H7 (cell line): ENCODE measurements at places on chromosomes 16 and 17.

- no peak for DNase-seq
These were observed 25.4 kb downstream of the CRAMP1 start for GRCh38 chr16:1637526-1637925.

DNA sequence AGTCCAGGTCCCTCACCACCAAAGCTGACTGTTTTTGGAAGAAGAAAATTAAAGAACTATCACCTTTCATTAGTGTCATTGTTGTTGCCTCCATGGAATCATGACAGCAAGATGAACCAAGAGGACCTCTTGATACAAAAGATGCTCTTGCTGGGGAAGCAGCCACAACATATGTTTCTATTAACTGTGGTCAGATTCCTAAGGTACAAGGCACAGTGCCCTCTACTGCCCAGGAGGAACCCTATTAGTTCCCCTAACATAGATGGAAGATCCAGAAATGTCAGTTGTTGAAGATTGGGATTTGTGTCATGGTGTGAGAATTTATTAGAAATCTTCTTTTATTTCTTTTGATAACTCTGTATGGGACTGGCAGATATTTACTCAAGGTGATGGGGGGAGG is 188.2 kb upstream of the ANKFN1 start:
- DNase-seq, result no peak

DNA sequence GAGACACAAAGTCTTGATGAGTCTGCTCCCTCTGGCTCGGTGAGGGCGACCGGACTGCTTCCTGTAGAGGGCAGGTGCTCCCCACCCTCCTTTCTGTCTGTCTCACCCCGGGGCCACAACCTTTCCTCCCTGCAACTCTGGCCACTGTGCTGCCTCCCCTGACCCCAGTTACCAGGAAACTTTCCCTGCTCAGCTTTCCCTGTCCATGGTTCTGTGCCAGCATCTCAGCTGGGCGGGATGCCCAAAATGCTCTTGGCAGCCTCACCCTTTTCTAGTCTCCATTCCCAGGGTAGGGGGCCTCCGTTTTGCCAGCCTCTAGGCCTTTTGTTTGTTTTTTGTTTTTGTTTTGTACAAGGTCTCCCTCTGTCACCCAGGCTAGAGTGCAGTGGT is 1.4 kb downstream of the PLD2 start:
- DNase-seq, result peak; percentile 61

GRCh38 chr16:48052731-48053417 is 102.9 kb downstream of the ABCC12 start:
- DNase-seq, result no peak

DNA sequence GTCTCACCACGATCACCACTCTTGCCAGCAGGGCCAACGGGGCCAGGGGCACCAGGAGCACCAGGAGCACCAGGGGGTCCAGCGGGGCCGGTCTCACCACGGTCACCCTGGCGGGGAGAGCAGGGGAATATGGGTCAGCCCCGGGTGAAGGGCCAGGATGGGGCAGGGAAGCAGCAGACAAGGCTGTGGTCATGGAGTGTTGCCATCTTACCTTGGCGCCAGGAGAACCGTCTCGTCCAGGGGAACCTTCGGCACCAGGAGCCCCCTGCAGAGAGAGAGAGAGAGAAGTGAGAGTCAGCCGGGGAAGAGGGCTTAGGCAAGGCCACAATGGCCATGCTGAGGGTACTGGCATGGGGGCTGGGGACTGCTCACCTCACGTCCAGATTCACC is 12.9 kb downstream of the COL1A1 start:
- DNase-seq, result no peak

DNA sequence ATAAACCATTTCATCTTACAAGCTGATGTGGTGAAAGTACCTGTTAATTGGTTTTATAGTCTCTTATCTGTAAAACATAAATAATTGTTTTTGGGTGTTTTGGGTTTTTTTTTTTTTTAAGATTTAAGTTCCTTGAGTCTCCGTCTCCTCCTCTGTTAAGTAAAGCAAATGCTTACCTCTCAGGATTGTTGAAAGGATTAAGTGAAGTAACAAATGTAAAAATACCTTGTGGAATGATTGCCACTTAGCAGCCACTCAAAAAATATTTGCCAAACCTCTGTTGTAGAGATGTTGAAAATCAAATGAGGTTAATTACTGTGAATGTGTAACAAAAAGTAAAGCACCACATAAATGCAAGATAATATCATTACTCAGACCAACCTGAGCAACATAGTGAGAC is 19.2 kb downstream of the LIMD2 start:
- no peak for DNase-seq
